ENCODE measurements at places on chromosomes 6 and 20.

DNA sequence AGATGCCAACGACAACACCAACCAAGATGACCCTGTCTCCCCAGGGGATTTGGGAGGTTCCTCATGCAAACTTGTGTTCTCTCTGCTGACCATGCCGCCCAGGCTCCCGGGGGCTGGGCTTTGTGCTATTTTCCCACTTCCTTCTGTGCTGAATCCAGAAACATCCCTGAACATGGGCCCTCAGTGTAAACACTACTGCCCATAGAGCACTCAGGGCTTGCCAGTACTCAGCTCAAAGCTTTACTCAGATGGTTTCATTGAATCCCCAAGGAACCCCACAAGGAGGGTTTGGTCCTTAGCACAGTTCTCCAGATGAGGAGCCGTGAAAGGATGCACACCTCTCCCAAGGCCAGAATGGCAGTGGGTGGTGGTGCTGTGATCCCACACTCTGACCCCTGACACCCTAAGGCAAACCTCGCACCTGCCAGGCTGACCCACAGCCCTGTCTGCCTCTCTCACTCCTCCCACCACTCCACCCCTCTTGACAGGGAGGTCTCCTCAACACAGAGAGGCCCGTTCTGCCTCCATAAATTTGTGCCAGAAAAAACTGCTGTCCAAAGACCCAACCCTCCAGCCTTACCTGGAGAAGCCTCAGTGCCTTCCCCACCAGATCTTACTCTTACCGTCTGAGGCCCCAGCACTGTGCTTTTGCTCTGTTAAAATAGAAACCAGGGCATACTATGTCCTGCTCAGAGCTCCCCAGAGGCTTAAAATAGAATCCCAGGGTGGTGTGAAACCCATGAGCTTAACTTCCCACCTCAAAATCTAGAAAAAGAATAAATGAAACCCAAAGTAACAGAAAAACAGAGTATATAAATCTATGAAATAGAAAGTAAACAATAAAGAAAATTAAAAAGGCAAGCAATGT, 283.0 kb upstream of the CDH4 start:
- DNase-seq: no peak

DNA sequence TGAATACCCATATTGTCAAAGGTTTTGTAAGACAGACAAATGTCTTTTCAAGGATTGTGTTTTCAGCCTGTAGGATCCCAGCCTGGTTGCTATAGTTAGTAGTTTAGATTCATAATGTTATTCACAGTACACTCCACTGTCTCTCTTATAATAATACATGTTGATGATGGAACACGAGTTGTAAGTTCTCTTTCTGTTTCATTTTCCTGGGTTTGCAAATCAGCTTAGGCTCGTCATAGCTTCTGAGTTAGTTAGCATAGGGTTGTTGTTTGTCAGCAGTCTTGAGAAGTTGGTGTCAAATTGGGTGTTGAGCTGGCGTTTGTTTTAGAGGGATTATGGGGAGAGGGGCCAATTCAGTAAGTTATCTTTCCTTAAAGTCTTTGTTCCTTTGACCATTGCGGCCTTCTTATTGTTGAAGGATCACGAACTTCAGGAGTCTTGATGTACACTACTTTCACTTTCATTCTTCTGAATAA, 45.8 kb downstream of the QKI start:
- no peak for DNase-seq

- no peak for DNase-seq
Observed at GRCh38 chr6:50442531-50443040, 270.7 kb upstream of the TFAP2D start.

GRCh38 chr6:27892649-27893058, 19.5 kb downstream of the OR2B2 start:
- no peak for DNase-seq

- DNase-seq: peak; percentile 31
Observed at GRCh38 chr6:11144393-11144851, 32.9 kb upstream of the ERVFRD-1 start.
